ENCODE measurements at places on chromosomes 6 and 20. TPM values are rescaled to one million over a fixed set of nuclear protein-coding genes. Genes with fewer than 3 reads are reported as not detected.

Gene ULBP1
- total RNA-seq = not detected

Gene DOK5
- total RNA-seq = 2.8 TPM

Gene FAM217A
- total RNA-seq = not detected

Gene KCNK16
- not detected for total RNA-seq

Gene ASIP
- total RNA-seq = not detected

GRCh38 chr6:107152638-107153430 is 37.5 kb upstream of the BEND3 start:
- DNase-seq = no peak

- no peak for DNase-seq
Observed at GRCh38 chr20:25136056-25136455, 54.1 kb upstream of the VSX1 start.

- DNase-seq = no peak
Observed at GRCh38 chr6:46918806-46919205, 2.9 kb downstream of the ADGRF5 start.

DNA sequence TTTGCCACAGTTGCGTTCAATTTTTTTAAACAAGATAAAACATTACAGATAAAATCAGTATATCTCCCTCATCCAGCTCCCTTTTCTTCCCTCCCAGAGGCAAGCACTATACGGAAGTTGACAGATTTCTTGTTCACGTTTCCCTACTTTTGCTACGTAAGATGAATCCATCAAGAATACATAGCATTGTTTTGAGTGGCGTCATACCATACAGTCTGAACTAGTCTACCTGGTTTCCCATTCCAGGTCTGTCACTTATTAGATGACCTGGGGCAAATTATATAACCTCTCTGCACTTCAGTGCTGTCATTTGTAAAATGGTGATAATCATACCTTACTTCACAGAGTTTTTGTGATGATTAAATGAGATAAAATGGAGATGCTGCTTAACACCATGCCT is 184.3 kb upstream of the SOX4 start:
- DNase-seq = no peak

DNA sequence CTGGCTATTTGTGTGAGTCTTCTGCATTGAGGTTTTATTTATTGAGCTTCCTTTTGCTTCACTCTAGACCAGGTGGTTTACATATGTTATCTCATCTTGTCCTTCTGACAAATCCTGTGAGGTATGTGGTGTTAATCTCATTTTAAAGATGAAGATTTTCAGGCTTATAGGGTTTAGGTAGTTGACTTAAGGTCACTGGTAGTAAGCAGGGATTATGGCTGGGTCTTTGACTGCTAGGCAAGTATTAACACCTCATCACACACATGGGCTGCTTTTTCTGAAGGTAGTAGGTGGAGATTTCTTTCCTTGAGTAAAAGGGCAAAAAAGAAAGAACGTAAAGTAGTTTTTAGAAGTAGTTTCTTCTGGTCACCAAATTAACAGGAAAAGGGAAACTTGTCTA is 72.6 kb downstream of the CDKAL1 start:
- no peak for DNase-seq

GRCh38 chr6:5471637-5472398 is 210.5 kb downstream of the FARS2 start:
- no peak for DNase-seq

- no peak for DNase-seq
Observed at GRCh38 chr6:147347882-147348575, 143.8 kb downstream of the STXBP5 start.

GRCh38 chr20:57605878-57606277 is 14.3 kb downstream of the ZBP1 start:
- no peak for DNase-seq

DNA sequence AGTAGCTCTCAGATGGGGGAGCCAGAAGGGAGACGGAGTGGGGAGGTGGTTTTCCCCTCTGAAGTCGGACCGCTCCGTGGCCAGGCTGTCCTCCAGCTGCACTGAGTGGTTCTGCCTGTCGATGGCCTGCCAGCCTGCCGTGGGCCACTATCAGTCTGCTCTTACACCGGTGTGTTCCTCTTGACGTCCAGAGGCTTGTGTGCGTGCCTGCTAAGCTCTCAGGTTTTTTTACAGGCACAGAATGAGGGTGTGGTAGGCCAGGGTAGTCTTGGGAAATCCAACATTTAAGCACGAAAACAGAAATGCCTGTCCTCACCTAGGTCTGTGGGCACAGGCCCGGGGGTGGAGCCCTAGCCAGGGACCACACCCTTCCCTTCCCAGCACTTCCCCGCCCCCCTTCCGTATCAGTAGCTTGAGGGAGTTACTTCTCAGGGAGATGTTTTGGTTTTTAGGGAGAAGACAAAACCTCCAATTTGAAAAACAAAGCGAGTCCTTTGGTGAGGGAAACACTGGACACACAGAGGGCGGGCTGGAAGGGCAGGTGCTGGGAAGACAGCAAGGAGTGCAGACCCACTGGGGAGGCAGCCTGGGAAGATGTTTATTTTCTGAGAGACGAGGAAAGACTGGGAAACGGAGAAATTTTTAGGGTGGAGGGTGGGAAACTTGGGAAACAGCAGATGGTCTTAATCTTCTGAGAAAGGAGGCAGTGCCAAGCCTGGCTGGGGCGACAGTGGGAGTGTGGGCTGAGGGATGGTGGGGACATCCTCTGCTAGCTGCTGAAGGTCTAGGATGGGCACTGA is 106.5 kb downstream of the LY86 start:
- DNase-seq = no peak

DNA sequence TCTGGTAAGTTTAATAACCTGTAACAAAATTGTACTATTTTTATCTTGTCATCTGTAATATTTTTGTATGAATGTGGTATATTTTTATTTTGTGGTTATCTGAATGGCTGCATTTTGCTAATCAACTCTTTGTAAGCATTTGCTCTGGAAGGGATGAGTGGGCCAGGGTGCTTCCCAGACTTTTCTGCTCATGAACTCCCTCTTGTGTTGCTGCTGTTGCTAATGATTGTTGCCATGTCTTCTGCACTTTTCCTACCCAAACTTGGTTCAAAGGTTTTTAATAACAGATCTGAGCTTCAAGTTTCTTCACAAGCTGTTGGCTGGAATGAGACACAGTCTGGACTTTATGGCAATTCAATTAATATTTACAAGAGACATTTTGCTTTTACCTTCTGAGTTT is 1005.7 kb downstream of the HACE1 start:
- DNase-seq = no peak
